K562 (cell line): ENCODE measurements at places on chromosomes 6 and 20. TPM values are rescaled to one million over a fixed set of nuclear protein-coding genes. Genes with fewer than 3 reads are reported as not detected.

Gene SAMD3
- 0.19 TPM in 1 of 2 replicates, not detected in the other for polyA plus RNA-seq

Gene PCMTD2
- polyA plus RNA-seq = 33.0 and 36.9 TPM in 2 replicates

Gene JPH2
- polyA plus RNA-seq = not detected in 2 replicates

Gene IL17F
- not detected in 2 replicates for polyA plus RNA-seq

Gene SEMG1
- not detected in 2 replicates for polyA plus RNA-seq

Gene PAK5
- not detected in 2 replicates for polyA plus RNA-seq

Gene C6orf120
- polyA plus RNA-seq = 34.8 and 42.3 TPM in 2 replicates

Gene ZNF165
- 0.82 and 1.2 TPM in 2 replicates for polyA plus RNA-seq

Gene VNN1
- polyA plus RNA-seq = not detected in 2 replicates

Gene WDR27
- 61.2 and 71.8 TPM in 2 replicates for polyA plus RNA-seq

Gene IPCEF1
- not detected in 2 replicates for polyA plus RNA-seq

Gene ZBTB12
- 9.1 and 10.4 TPM in 2 replicates for polyA plus RNA-seq

Gene TSPO2
- polyA plus RNA-seq = not detected in 2 replicates

Gene NHLRC1
- not detected in 2 replicates for polyA plus RNA-seq

Gene MUC22
- polyA plus RNA-seq = 0.03 TPM in 1 of 2 replicates, not detected in the other

Gene OOEP
- not detected in 2 replicates for polyA plus RNA-seq

Gene NRSN1
- not detected in 2 replicates for polyA plus RNA-seq

Gene RNF182
- 12.0 and 12.8 TPM in 2 replicates for polyA plus RNA-seq

Gene LGSN
- not detected in 2 replicates for polyA plus RNA-seq

Gene FHL5
- not detected in 2 replicates for polyA plus RNA-seq

Gene TNFRSF21
- polyA plus RNA-seq = 1.4 and 2.0 TPM in 2 replicates

Gene OR2J3
- not detected in 2 replicates for polyA plus RNA-seq

Gene PLCB1
- 1.1 and 1.3 TPM in 2 replicates for polyA plus RNA-seq

Gene RIMS4
- polyA plus RNA-seq = 0.01 and 0.04 TPM in 2 replicates

Gene C6orf58
- not detected in 2 replicates for polyA plus RNA-seq

Gene RIPPLY2
- not detected in 2 replicates for polyA plus RNA-seq

Gene SLX4IP
- 1.4 and 1.5 TPM in 2 replicates for polyA plus RNA-seq

Gene VSTM2L
- polyA plus RNA-seq = not detected in 2 replicates

Gene LHFPL5
- polyA plus RNA-seq = not detected in 2 replicates

Gene SCGN
- polyA plus RNA-seq = not detected in 2 replicates

Gene TNXB
- 24.5 and 27.0 TPM in 2 replicates for polyA plus RNA-seq

Gene ZBTB22
- 8.7 and 10.3 TPM in 2 replicates for polyA plus RNA-seq

Gene ATP6V1G2
- polyA plus RNA-seq = 0.38 and 0.78 TPM in 2 replicates

Gene DAAM2
- not detected in 2 replicates for polyA plus RNA-seq

Gene FAM83C
- polyA plus RNA-seq = not detected in 2 replicates

Gene GNMT
- polyA plus RNA-seq = not detected in 2 replicates

Gene ILRUN
- polyA plus RNA-seq = 42.8 and 44.2 TPM in 2 replicates

Gene OR2B6
- 11.7 and 15.2 TPM in 2 replicates for polyA plus RNA-seq

Gene GPX5
- polyA plus RNA-seq = 0.07 TPM in 1 of 2 replicates, not detected in the other
